Cerebellar nuclear complex (tissue), 1 donor: ENCODE measurements at places on chromosomes 1 and 21.

GRCh38 chr1:12475101-12475500 lies 142.9 kb downstream of the DHRS3 start:
- no peak for DNase-seq

- no peak for DNase-seq
Observed at GRCh38 chr1:103084181-103084580, 24.1 kb downstream of the COL11A1 start.

GRCh38 chr1:222592171-222592570 lies 2.4 kb upstream of the TAF1A start:
- no peak for DNase-seq

GRCh38 chr1:86489242-86489878 lies 20.6 kb downstream of the CLCA1 start:
- DNase-seq: no peak

GRCh38 chr1:74464037-74464436 lies 48.4 kb downstream of the LRRC53 start:
- no peak for DNase-seq

DNA sequence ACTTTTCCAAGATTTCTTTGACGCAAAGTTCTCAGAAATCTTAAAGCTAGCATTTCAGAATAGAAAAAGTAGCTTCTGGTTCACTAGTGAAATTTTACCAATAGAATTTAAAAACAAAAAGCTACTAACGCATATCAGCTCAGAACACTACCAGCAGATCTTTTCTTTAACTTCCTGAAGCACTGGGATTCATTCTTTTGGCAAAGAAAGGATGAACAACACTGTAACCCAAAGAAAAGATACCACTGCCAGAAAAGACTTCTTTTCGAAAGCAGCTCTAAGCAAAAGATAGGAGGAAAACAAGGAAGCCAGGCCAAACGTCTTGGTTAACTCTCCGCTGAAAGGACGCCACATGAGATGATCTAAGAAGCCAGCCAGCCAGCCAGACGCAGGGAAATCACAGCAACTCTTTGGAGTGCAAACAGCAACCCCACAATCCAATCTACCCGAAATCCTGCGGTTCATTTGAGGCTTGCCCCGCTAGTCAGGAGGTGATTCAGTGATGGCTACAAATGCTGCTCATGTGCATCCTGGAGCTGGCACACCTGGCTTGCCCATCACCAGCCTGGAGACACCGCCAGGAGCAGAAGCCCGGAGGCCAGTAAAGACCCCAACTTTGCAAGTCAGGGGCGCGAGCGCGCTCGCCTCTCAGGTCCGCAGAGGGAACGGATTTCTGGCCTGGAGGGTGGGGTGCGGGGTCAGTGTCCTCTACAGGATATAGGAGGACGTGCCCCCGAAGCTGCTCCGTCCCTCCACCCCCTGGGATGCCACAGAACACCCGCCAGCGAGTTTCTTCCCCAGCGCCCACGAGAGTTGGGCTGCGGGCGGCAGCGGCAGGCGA lies 812 bp downstream of the NBPF1 start:
- no peak for DNase-seq

DNA sequence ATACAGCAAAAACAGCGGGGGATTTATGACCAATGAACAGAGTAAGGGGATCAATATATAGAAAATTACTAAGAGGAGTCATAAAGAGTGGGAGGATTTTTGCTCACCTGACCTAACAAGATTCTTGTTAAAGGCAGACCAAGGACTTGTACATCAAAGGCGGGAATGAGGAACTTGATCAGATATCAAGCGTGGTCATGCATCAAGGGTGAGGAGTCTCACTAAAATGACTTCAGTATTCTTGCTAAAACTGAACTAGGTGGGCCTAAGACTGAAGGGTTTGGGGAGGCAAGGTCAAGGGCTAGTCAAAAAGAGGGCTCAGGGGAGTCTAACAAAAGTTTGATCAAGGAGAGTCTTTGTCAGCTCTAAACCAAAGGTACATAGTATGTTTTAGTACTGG lies 2.1 kb downstream of the MOV10 start:
- DNase-seq: no peak

- DNase-seq: no peak
Observed at GRCh38 chr1:26645734-26646133, 50.1 kb upstream of the ARID1A start.

- no peak for DNase-seq
Observed at GRCh38 chr1:213050745-213051126, 305 bp upstream of the RPS6KC1 start.

- DNase-seq: no peak
Observed at GRCh38 chr1:51301844-51302162, 28.6 kb downstream of the TTC39A start.

DNA sequence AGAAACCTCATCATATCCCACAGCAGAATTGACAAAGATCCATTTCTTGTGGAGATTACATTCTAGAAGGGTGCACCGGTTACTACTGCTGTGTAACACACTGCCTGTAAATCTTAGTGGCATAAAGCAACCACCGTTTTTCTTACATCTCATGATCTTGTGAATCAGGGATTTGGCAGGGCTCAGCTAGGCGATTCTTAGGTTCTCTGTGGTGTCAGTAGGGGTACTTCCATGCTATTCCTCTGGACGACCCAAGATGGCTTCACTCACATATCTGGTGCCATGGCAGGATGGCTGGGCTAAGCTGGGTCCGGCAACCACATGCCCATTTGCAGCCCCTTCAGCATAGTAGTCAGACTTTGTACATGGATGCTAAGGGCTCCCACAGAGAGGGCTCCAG lies 179.8 kb upstream of the TMEM51 start:
- no peak for DNase-seq
